ENCODE measurements at places on chromosomes 2 and 18.

- no peak for ATAC-seq
Measured at GRCh38 chr2:64404002-64404731, 49.8 kb upstream of the LGALSL start.

GRCh38 chr2:164877169-164877568, 35.5 kb upstream of the COBLL1 start:
- ATAC-seq, result peak; percentile 39

GRCh38 chr2:140775411-140775810, 1355.4 kb downstream of the LRP1B start:
- no peak for ATAC-seq

- ATAC-seq, result peak; percentile 83
Measured at GRCh38 chr2:211367711-211368110, 811.3 kb downstream of the CPS1 start.

GRCh38 chr2:45802499-45803138, 151.1 kb downstream of the PRKCE start:
- ATAC-seq, result no peak

- no peak for ATAC-seq
Measured at GRCh38 chr2:179440642-179441251, 176.1 kb upstream of the SESTD1 start.

- no peak for ATAC-seq
Measured at GRCh38 chr18:39105104-39105503, 1539.5 kb upstream of the CELF4 start.
